ENCODE measurements at places on chromosomes 13 and 19. TPM values are rescaled to one million over a fixed set of nuclear protein-coding genes. Genes with fewer than 3 reads are reported as not detected.

GRCh38 chr19:38869836-38870607, 8.1 kb downstream of the RINL start:
- DNase-seq: peak; percentile 95

GRCh38 chr13:24997367-24997967, 98.5 kb upstream of the PABPC3 start:
- peak; percentile 48 for DNase-seq

DNA sequence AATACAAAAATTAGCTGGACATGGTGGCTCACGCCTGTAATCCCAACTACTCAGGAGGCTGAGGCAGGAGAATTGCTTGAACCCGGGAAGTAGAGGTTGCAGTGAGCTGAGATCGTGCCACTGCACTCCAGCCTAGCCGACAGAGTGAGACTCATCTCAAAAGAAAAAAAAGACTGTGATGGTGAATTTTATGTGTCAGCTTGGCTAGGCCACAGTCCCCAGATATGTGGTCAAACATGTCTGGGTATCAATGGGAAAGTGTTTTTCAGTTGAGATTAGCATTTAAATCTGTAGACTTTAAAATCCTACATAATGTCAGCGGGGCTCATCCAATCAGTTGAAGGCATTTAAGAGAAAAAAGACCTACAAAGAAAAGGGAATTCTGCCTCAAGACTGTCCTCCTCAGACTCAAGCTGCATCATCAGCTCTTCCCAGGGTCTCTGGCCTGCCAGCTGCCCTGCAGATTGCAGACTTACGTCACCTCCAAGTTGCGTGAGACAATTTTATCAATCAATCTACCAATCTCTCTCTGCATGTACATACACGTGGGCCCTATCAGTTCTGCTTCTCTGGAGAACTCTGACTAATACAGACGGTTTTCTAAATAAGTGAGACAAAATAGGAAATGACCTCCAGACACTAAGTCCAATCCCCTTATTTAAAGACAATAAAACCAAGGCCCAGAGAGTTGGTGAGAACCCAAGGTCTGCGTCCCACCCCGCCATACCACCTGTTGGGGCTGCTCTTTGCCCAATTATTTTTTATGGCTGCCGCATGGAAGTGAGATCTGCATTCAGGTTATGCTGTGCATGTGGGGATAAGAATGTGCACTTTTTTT, 99.2 kb downstream of the ABCC4 start:
- DNase-seq: no peak

The IGFL1 gene
- not detected for total RNA-seq

- peak; percentile 61 for DNase-seq
Measured at GRCh38 chr13:87671753-87672605, 808 bp downstream of the SLITRK5 start.

GRCh38 chr13:47175172-47175866, 278.5 kb upstream of the HTR2A start:
- no peak for DNase-seq

- DNase-seq: no peak
Measured at GRCh38 chr19:35063940-35064818, 22.7 kb downstream of the HPN start.

GRCh38 chr19:5560156-5560555, 7.6 kb downstream of the TINCR start:
- no peak for DNase-seq

The C19orf38 gene
- not detected for total RNA-seq

GRCh38 chr19:40155749-40156265, 35.4 kb upstream of the MAP3K10 start:
- DNase-seq: no peak

The ADAMTSL5 gene
- total RNA-seq: 1.8 TPM

GRCh38 chr13:44648392-44649103, 72.4 kb upstream of the TSC22D1 start:
- DNase-seq: no peak

DNA sequence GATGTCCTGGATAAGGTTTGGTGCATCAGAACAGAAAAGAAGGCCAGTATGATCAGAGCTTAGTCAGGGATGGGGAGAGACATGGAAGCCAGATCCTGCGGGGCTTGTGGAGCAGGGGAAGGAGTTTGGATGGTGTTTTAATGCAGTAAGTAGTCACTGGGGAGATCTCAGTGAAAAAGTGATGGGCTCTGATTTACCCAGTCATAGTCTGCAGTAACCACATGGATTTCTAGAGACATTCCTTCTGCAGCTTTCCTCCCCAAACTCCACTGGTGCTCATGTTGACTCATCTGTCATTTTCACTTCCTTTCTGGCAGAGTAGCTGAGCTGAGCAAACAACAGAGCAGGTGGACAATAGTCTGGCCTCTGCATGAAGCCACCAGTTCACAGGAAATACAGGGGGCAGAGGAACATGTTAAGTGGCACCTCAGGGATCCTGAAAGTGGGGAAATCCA, 144.1 kb downstream of the DPF1 start:
- DNase-seq: peak; percentile 29

The CARS2 gene
- total RNA-seq: 70.0 TPM

- peak; percentile 86 for DNase-seq
Measured at GRCh38 chr19:47813304-47813994, 8.3 kb upstream of the CRX start.

DNA sequence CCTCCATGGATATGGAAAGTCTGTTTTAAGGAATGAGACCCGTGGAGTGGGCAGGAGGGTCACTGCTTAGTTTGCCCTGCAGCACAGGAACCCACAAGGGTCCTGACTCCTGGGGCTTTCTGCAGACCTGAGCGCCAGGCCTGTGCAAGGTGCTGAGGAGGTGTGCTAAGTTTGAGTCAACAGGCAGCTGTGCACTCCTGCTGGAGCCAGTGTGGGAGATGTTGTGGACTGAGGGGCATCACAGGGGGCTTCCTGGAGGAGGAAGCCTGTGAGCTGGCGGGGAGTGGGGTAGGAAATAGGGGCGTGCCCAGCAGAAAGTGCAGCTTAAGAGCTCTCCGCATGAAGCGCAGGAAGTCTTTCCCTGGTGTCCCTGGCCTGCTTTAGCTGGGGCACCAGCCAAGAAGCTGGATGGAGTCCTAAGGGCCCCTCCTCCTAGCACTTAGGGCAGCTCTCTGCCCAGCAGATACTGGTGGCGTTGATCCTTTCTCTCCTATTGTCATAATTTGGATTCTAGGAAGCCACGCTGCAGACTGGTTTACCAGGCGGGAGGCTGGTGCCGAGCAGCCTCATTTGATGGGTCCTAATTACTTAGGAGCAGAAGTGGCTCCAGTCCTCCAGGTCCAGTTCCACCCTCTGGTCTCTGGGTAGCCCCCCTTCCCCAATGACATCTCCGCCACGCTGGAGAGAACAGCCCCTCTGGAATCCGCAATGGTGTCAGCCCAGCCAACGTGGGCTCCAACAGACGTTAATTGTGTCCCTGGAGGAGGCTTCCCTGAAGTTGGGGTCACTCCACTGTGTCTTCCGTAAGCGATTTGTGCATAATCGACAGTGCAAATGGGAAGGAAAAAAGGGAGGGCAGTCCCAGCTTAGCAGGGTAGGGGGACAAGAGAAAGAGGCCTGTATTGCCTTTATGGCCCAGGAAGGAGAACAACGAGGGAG, 309.2 kb downstream of the ZNF536 start:
- no peak for DNase-seq

The PTOV1 gene
- total RNA-seq: 148 TPM

The NLRP4 gene
- total RNA-seq: not detected

The KLHL26 gene
- total RNA-seq: 45.1 TPM

The ZNF763 gene
- 3.3 TPM for total RNA-seq

GRCh38 chr13:22499919-22500318, 680.9 kb upstream of the SGCG start:
- no peak for DNase-seq

DNA sequence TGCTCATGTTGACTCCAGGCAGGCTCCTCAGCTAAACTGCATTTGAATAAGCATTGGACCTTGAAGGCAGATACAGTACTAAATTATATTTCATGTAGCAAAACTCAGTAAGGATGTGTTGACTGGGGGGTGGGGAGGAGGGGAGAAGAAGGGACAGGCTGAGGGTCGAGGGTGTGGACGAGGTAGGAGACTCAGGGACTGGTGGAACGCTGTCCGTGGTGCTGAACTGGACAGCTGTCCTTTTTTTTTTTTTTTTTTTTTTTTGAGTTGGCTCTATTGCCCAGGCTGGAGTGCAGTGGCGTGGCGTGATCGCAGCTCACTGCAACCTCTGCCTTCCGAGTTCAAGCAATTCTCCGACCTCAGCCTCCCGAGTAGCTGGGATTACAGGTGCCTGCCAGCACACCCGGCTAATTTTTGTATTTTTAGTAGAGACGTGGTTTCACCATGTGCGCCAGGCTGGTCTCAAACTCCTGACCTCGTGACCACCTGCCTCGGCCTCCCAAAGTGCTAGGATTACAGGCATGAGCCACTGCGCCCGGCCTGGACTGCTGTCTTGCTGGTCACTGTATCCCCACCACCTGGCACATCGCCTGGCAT, 33.2 kb upstream of the CASP14 start:
- peak; percentile 54 for DNase-seq

DNA sequence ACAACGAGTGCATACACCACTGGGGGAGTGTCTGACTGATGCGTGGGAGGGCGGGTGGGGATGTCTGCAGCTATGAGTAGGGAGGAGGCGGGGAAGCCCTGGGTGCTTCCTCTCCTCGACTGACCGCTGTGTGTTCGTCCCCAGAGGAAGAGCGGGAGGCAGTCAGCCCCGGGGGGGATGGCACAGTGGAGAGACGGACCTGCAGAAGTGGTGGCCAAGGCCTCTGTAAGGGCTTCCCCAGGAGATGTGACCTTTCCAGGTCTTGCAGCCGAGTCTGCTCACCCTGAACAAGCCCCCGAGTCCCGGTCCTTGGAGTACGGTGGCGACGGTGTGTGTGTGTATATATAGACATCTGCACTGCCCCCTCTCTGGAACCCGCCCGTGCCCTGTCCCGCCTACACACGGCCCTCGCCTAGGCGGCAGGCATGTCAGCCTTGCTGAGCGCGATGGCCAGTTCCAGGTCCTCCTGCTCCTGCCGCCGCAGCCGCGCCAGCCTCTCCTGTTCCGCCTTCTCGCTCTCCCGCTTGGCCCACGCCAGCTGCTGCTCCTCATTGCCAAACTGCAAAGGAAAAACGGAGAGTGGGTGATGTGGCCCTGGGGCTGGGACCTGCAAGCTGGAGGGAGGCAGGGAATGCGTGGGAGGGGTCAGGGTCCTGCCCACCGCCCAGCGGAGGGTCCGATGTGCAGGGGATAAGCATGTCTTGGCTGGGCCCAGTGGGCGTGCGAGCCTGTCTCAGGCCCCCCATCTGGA, 30.8 kb downstream of the KLF2 start:
- DNase-seq: no peak

DNA sequence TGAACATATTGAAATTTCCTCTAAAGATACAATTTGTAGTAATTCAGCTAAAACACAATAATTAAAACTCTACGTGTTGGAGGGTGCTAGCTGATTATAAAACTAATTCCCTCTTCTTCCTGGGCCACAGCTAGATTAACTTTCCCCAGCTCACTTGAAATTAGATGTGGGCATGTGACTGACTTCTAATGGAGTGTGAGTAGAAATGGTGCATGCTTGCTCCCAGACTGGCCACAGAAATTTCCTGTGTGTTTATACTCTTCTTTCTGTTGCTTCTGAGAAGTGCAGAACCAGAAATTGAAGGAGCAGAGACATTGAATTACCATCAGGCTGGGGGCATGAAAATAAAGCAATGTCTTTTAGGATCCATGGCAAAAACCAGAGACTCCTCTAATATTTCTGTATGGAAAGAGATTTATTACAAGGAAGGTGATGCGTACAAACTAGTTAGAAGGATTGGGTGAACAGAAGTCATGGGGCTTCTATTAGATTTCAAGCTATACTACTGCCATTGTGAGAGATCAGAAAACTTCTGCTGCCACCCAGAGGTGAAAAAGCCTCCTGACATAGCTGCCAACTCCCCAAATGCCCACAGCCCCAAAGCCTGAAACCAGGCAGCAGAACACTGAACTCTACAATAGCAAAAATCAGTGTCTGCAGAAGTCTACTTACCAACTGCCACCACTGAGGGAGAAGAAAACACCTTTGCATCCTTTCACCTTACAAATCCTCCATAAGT, 379.2 kb upstream of the MIR17HG start:
- DNase-seq: peak; percentile 57

GRCh38 chr13:34533941-34534340, 408.1 kb upstream of the NBEA start:
- no peak for DNase-seq

The DNAAF3 gene
- not detected for total RNA-seq

DNA sequence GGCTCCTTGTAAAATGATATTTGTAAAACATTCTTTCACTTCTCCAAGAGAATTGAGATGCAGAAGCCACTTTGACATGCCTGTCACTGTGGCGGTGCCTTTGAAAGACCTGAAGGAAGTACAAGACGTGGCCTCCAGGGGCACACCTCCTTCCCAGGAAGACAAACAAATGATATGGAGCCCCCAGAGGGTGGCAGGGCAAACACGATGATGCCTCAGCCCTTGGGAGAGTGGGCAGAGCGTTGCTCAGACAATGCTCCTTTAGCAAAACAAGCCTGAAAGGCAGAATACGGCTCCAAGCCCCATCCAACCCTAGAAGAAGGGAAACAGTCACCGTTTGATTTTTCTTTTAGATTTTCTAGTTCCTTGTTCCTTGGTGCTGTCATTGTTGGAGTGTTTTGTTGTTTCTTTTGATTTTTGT, 9.2 kb upstream of the ATP12A start:
- no peak for DNase-seq

DNA sequence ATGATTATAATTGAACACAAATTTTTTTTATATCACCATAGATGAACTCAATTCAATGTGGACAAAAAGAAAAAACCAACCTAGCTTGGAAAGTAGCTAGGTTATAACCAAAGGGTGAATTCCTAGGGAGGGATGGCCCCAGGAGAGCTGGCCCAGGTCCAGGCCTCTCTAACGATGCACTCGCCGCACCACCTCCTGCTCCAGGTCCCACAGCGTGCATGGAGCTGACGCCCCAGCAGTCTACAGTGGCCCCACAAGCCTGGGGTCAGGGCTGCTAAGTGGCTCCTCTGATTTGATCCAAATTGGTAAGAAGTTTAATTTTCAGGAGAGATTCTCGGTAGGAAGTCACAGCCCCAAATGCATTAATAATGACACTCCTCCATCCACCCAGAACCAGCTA, 48.8 kb downstream of the TSHZ3 start:
- no peak for DNase-seq

The KASH5 gene
- total RNA-seq: not detected

The SLC17A7 gene
- 1.8 TPM for total RNA-seq

DNA sequence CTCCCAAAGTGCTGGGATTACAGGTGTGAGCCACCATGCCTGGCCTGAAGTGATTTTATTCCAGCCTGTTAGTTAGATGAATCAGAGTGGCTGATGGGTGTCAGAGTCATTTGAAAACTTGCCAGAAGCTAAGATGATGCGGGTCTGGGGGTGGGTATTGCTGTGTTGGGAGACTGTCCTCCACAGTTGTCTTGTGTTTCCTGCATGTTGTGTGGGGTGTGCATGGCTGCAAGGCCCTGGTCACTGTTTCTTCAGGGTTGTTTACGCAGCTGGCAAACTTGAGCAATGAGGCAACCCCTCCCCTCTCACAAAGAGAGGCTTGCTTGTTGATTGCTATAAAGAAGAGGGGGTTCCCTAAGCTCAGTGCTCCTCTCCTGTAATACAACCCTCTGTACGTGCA, 71.8 kb downstream of the TRPM4 start:
- DNase-seq: no peak

GRCh38 chr13:59776924-59777690, 386.6 kb downstream of the DIAPH3 start:
- no peak for DNase-seq

All from stomach (tissue), 19 donors.